Naive thymus-derived CD8-positive, alpha-beta T cell (primary cell): ENCODE measurements at places on chromosomes 1 and 21.

GRCh38 chr1:169670836-169671235, 40.6 kb downstream of the SELL start:
- DNase-seq: no peak

DNA sequence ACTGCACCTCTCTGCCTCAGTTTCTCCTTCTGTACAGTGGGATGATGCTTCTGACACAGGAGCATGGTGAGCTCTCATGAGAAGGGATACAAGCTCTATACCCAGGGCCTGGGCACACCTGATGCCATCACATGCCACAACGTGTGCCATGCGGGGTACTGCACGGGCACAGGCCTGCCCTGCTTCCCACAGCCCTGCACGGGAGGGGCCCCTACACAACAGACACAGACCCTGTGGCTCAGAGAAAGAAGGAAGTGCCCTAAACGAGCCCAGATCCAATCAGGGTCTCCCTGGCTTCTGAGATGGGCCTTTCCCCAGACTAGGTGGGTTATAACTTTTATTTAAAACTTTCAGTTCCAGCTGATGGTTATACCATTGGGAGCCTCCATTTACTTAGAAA, 24.6 kb downstream of the C2CD2 start:
- no peak for DNase-seq

- no peak for DNase-seq
Observed at GRCh38 chr1:210397252-210397651, 68.5 kb downstream of the HHAT start.

- no peak for DNase-seq
Observed at GRCh38 chr1:234230414-234230862, 142.8 kb upstream of the COA6 start.

DNA sequence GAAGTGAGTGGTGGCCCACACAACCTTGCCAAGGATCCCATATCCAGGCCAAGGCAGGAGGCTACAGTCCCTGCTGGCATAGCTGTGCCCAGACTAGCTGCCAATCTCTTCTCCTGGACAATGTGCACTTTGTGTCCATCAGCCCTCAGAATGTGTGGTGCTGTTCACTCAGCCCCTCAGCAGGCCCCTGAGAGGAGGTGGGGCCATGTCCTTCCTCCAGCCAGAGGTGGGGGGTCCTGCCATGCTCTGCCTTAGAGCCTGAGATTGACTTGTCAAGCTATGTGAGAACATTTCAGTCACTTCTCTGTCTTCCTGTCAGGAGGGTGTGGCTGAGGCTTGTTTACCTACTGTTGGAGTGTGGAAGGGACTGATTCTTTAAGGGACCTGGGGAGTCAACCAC, 1.4 kb downstream of the NCF2 start:
- DNase-seq: no peak

DNA sequence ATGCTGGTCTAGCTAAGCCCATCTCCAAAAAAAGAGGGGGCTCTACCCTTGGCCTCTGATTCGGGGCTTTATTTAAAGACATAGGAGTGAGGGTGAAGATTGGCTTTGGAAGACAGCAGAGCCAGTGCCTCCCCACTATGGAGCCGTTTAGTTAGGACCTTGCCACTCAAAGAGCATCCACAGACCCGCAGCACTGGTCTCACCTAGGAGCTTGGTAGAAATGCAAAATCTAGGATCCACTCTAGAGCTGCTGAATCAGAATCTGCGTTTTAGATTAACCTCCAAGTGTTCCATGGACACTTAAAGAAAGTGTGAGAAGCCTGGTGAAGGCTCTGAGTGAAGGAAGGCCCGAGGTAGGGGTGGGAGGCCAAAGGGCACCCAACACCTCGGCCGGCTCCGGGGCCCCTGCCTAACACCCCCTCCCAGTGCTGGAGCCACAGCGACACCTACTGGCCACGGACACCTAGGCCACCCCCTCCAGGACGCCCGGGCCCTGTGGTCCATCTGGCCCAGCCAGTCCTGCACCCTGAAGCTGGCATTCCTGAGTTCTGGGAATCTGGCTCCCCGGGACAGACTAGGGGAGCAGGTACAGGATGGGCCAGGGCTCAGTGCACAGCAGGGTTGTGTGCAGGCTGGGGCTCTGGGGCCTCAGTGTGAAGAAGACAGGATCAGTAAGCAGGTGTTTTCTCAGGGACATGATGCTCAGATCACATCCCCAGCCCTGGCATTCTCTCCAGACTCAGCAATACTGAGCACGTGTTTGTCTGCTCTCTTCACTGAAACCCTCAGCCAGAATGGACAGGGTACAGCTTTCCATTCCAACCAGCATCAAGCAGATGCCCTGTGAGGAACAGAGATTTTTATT, 79.2 kb downstream of the TMEM53 start:
- peak; percentile 68 for DNase-seq

GRCh38 chr21:17616831-17617230, 4.1 kb upstream of the BTG3 start:
- DNase-seq: no peak

GRCh38 chr1:99956755-99957154, 13.0 kb upstream of the SLC35A3 start:
- DNase-seq: no peak

- no peak for DNase-seq
Observed at GRCh38 chr1:165629848-165630628, 996 bp upstream of the MGST3 start.

DNA sequence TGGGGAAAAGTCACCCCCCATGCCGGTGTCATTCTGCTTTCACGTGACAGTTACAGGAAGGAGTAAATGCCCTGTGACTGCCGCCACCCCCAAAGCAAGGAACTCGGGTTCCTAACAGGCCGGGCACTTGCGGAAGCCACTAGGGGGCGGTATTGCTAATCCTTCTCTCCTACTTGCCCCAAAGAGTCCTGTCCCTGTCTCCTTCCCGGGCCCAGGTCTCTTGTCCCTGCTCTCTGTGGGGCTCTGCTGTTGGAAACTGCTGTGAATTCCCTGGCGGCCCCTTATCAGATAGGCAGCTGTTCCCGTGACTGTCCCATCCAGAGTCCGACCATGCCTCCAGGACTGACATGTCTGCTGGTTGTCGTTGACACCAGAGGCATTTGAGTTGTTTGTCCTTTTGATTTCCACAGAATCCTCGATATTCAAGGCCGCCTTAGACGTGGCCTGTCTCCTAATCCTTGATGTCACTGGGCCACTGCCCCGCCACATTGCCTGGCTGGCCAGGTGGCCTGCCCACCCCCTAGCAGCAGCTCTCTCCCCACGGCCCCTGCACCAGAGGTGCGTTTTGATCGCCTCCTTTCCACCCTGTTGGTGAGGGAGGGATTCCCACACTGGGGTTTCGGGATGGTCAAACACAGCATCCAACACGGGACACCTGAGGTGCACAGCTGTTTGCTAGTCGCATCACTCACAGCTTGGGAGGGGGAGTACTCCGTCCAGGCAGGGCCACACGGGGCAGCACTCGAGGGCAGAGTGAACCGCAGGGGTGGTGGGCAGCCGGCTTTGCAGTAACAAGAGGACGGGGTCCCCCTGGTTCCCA, 37.3 kb downstream of the CHAF1B start:
- DNase-seq: no peak

DNA sequence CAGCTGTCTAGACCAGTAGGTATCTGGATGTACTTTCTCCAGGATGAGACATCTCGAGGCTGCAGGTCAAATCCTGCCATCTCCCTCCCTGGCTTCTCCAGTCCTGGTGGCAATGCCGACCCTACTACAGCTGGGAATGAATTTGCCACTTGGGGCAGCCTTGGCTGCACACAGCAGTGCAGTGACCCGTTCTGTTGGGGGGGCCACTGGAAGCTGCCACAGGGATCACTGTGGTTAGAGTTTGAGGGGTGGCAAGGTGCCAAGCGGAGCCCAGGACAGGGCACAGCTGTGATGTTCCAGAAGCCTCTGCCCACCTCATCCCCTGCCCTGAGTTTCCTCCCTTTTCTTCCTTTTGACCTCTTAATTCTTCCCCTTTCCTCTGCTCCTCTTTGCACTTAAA, 17.1 kb downstream of the COL6A2 start:
- DNase-seq: no peak

GRCh38 chr1:31787261-31787660, 23.1 kb upstream of the ADGRB2 start:
- DNase-seq: no peak

GRCh38 chr1:26775666-26776065, 12.1 kb upstream of the PIGV start:
- no peak for DNase-seq

DNA sequence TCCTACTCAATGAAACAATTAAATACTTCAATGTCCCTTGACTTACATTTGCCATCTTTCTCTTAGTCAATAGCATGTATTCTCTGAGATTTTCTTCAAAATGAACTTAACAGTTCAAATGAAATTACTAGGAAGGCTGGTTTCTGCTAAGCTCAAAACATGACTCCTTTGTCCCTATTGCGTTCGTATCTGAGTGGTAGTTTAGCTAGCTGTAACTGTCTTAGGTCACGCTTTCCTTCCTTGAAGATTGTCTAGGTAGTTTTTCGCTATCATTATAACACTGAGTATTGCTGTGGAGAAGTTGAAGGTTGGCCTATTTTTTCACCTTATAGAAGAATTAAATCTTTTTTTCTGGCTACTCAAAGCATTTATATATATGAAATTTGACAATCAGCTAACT, 1535.2 kb downstream of the PLA2G4A start:
- no peak for DNase-seq

DNA sequence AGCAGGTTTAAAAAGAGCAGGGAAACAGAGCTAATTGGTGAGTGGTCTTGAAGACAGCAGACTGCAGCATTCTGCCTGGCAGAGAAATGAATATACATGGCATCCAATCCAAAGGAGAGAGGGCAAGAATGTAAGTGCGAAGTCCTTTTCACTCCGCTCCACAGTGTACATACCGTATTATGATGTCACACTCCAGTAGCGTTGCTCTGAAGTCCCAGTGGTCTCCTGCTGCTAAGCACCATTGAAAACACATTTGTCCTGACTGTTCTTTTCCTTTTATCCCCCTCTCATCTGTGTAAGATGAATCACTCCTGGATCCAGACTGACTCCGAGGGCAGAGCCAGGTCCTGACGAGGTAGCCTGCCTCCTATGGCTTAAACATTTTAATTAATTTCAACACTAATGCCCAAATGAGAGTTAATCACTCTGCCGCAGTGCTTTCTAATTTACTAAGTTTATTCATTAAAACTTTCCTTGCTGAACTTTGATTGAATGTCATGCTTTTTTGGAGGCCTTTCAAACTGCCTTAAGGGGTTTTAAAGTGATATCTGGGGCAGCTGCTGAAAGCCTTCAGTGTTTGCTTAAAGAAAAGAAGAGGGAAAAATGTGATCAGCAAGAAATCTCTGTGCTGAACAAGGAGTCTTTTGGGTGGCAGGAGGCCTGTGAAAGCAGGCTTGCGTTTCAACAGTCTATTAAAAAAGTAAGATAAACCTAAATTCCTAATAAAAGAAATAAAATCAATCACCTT, 227.2 kb downstream of the ATG4C start:
- DNase-seq: no peak

- no peak for DNase-seq
Observed at GRCh38 chr1:235865565-235866204, 1.0 kb downstream of the LYST start.

- DNase-seq: no peak
Observed at GRCh38 chr21:17114045-17114444, 398.8 kb upstream of the CXADR start.

DNA sequence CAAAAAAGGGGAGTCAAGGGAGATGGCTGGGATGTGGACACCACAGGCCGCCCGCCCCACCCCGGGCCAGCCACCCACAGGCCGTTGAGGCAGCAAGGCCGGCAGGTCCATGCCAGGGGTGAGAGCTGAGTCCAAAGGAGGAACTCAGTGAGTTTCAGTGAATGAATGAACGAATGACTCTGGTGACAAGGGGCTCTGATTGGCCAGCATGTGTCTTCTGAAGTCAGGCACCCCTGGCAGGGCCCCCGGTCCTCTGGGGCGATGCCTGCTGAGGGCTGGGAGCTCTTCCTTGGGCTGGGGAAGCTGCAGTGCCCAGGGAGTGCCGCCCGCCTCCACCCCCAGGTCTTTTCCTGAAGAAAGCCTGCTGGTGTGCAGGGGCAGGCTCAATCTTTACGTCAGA, 236.1 kb upstream of the VAMP3 start:
- DNase-seq: no peak

- DNase-seq: no peak
Observed at GRCh38 chr1:30376054-30376697, 347.2 kb downstream of the MATN1 start.

DNA sequence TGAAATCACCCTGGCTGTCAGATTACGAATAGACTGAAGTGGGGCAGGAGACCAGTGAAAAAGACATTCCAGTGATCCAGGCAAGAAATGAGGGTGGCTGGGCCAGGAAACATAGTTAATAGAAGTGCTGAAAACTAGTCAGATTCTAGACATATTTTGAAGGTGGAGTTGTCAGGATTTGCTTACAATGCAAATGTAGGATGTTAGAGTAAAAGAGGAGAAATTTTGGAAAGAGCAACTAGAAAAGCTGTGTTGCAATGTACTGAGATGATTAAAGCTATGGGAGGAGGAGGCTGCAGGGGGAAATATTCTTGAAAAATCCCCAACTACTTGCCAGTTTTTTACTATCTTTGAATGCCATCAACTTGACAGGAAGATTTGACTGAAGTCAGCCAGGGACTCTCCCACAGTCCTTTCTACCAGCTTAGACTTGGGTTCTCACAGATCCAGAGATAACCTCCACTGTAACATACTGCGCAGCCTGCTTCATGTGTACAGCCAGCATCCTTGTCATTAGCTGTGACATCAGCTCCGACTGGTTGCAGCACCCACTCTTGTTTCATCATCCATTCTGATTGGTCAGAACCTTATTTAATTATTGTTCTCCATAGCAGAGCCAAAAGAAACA, 109.7 kb downstream of the TSEN15 start:
- no peak for DNase-seq

DNA sequence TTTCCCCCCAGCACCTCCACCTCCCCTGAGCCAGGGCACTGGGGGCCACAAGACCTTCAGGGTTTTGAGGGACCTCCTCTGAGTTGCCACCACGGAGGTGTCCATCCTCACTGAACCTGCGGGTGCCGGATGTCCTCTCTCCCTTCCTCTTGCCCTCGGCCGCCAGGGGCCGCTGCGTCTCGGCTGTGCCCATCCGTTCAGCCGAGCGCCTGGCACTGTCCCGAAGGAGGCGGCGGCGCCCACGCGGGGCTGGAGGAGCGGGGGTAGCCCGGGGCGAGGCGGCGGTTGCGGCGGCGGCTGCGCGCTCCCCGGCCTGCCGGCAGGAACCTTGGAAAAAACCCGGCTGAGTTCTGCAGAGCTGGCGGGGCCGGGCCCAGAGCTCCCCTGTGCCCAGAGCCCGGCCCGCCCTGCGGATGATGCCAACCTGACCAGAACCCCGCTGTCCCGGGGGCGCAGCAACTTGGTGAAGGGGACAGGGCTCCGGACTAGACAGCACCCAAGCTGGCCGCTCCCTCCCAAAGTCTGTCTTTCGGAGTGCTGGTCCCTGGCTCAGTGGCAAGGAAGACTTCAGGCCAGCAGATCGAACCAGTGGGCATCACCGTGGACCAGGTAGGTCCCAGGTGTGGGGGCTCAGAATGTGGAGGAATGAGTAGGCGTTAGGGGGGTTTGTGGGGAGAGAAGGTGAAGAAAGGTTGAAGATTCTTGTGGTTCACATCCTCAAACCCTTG, 3.7 kb upstream of the PPM1J start:
- DNase-seq: peak; percentile 65
